ENCODE measurements at places on chromosomes 12 and 14. TPM values are rescaled to one million over a fixed set of nuclear protein-coding genes. Genes with fewer than 3 reads are reported as not detected.

GRCh38 chr14:93305725-93306418, 27.0 kb downstream of the BTBD7 start:
- no peaks in the 10 kb centered on the region for H3K27me3 ChIP-seq
- H3K36me3 ChIP-seq, result no peaks in the 10 kb centered on the region
- no peak overlapping the region for H3K4me3 ChIP-seq
- peaks cover 3% of the 10 kb centered on the region for H3K4me1 ChIP-seq

- H3K27ac ChIP-seq, result no peak overlapping the region
- H3K4me3 ChIP-seq, result no peak overlapping the region
- DNase-seq, result peak; percentile 46
These were observed 63.6 kb upstream of the PWP1 start for GRCh38 chr12:107622001-107622400.

IL26 gene
- total RNA-seq, result not detected

GRCh38 chr12:57221169-57221917, 4.7 kb downstream of the NXPH4 start:
- no peak overlapping the region for H3K4me3 ChIP-seq
- H3K27me3 ChIP-seq, result no peaks in the 10 kb centered on the region
- DNase-seq, result no peak
- H3K4me1 ChIP-seq, result peaks cover 41% of the 10 kb centered on the region

GRCh38 chr14:99624971-99625370, 20.0 kb upstream of the HHIPL1 start:
- no peak overlapping the region for H3K4me3 ChIP-seq
- no peak for DNase-seq
- no peaks in the 10 kb centered on the region for H3K27me3 ChIP-seq
- H3K36me3 ChIP-seq, result no peaks in the 10 kb centered on the region
- peaks cover 4% of the 10 kb centered on the region for H3K4me1 ChIP-seq

ACOT6 gene
- not detected for total RNA-seq
